Endothelial cell of umbilical vein (primary cell): ENCODE measurements at places on chromosomes 5 and 9. TPM values are rescaled to one million over a fixed set of nuclear protein-coding genes. Genes with fewer than 3 reads are reported as not detected.

- no peak for DNase-seq
Observed at GRCh38 chr5:53834500-53834899, 274.1 kb downstream of the NDUFS4 start.

DNA sequence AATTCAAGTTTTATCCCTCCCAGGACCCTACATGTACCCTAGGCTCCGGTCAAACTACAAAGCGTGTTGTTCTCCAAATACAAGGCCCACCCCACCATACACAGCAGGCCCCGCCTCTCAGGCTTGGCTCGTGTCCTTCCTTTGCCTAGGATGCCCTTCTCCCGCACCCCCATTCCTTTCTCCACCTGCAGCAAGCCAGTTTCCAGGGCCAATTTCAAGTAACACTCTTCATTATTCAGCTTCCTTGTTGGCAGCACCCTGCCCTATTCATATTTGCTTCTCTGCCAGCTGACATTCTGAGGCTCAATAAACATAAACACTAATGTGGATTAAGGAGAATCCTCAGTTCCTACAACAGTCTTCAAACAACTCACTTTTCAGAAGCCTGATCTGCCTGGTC lies 31.7 kb downstream of the EPB41L4B start:
- no peak for DNase-seq

DNA sequence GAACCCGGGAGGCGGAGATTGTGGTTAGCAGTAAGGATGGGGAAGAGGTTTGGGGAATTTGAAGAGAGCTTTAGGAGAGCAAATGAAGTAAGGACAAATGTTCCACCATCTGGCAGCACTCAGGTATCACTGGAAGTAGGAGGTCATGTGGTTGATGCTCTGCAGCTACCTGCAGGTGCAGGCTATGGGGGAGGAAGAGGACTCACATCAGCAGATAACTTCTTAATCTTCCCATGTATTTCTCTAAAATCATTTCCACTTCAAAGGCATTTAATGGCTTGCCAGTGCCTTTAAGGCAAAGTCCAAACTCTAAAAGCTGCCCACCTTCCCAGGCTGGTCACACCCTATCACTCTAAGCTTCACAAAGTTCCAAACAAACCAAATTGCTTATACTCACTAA lies 8.1 kb upstream of the HAVCR1 start:
- DNase-seq = no peak

DNA sequence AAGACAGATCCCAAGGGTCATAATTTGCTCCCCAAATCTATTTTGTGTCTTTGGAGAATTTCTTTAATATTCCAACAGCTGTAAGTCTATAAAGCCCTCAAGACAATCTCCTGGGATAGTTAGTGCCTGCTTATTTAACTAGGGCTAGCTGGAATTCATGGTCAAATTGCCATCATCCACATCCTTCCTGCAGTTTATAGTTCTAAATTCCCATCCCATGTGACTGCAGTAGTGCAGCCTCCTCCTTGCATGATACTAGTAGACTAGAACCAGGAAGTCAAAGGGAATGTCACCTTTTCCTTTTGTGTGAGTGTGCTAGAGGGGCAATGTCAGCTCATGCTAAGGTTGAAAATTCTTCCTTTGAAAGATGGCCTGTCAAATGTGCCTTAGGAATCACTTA lies 214.8 kb upstream of the PIK3R1 start:
- no peak for DNase-seq

- DNase-seq = no peak
Observed at GRCh38 chr5:33781286-33781685, 110.5 kb downstream of the ADAMTS12 start.

- DNase-seq = no peak
Observed at GRCh38 chr5:98698359-98698758, 75.1 kb upstream of the RGMB start.

OBP2B gene
- not detected in 2 replicates for polyA plus RNA-seq

HMGXB3 gene
- 34.8 and 38.3 TPM in 2 replicates for polyA plus RNA-seq

LCN15 gene
- polyA plus RNA-seq = not detected in 2 replicates

SOX30 gene
- polyA plus RNA-seq = not detected in 2 replicates

CBY3 gene
- polyA plus RNA-seq = not detected in 2 replicates
